ENCODE measurements at places on chromosomes 2 and 18. TPM values are rescaled to one million over a fixed set of nuclear protein-coding genes. Genes with fewer than 3 reads are reported as not detected.

Gene SLC5A7
- 0.05 TPM for total RNA-seq

DNA sequence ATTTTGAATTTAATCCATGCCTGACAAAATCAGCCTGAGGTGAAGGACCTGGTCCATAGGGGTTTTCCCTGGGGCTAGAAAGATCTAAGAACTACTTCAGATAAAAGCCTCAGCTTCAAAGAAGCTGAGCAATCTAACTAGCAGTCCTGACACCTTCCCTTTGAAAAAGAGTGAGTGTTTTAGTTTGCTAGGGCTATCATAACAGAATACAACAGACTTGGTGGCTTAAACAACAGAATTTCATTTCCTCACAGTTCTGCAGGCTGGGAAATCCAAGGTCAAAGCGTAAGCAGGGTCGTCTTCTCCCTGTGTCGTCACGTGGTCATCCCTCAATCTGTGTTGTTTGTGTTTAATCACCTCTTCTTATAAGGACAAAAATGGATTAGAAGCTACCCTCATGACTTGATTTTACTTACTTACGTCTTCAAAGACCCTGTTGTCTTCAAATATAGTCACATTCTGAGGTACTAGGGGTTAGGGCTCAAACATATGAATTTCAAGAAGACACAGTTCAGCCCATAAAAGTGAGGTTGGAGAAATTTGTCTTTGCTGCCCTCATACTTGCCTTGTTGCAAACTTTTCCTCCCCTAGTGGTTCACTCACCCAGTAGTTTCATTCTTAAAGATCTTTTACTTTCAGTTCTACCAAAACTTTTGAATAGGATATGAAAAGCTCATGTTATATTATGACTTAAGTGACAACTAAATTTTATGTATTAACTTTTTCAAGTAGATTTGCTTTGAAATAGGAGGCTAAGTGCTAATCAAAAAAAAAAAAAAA is 673.8 kb downstream of the ARHGAP15 start:
- no peaks in the 10 kb centered on the region for H3K27me3 ChIP-seq
- no peak overlapping the region for H3K27ac ChIP-seq
- DNase-seq: no peak
- no peaks in the 10 kb centered on the region for H3K4me1 ChIP-seq
- H3K4me3 ChIP-seq: no peak overlapping the region
- no peaks in the 10 kb centered on the region for H3K36me3 ChIP-seq

- no peaks in the 10 kb centered on the region for H3K36me3 ChIP-seq
- no peaks in the 10 kb centered on the region for H3K4me1 ChIP-seq
- H3K27ac ChIP-seq: no peak overlapping the region
- no peaks in the 10 kb centered on the region for H3K27me3 ChIP-seq
- DNase-seq: no peak
Measured at GRCh38 chr2:239814116-239814860, 210.9 kb downstream of the NDUFA10 start.

DNA sequence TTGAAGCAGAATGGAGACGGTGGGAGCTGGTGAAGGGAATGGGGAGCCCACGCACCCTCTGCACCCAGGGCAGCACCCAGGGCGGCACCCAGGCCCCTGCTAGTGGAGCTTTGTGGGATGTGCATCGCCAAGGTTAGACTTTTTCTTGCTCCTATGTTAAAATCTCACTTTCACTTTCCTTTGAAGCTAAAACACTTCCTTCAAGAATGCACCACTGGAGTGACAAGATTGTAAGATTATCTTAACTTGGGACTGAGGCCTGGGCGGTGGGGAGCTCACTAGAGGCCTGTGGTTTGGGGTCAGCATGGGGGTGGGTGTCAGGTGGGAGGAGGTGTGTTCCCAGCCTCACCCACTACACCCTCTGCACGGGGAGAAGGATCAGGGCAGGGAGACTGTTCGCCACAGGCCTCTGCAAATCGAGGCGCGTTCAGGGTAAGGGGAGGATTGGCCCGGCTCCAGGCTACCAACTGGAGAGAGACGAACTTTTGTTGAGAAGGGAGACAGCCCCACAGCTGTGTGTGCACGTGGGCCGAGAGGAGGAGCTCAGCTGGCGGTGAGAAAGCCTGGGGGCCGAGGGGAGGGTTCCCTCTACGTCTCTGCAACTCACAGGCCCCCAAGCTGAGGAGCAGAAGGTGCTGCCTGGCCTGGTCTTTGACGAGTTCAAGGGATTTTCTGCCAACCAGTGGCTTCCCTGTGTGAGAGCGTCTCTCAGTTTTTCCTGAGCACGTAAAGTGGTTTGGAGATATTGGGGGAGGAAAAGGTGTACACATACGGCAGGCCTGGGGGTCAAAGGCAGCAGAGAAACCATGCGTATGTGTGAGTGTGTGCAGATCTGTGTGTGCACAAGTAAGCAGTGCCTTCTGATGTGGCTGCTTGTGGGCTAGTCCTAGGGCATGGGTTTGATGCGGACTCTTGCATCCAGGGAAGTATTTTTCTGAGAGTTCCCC is 147.7 kb downstream of the KLHL29 start:
- no peaks in the 10 kb centered on the region for H3K36me3 ChIP-seq
- no peak overlapping the region for H3K27ac ChIP-seq
- H3K27me3 ChIP-seq: peaks cover 7% of the 10 kb centered on the region
- no peaks in the 10 kb centered on the region for H3K4me1 ChIP-seq
- no peak for DNase-seq

DNA sequence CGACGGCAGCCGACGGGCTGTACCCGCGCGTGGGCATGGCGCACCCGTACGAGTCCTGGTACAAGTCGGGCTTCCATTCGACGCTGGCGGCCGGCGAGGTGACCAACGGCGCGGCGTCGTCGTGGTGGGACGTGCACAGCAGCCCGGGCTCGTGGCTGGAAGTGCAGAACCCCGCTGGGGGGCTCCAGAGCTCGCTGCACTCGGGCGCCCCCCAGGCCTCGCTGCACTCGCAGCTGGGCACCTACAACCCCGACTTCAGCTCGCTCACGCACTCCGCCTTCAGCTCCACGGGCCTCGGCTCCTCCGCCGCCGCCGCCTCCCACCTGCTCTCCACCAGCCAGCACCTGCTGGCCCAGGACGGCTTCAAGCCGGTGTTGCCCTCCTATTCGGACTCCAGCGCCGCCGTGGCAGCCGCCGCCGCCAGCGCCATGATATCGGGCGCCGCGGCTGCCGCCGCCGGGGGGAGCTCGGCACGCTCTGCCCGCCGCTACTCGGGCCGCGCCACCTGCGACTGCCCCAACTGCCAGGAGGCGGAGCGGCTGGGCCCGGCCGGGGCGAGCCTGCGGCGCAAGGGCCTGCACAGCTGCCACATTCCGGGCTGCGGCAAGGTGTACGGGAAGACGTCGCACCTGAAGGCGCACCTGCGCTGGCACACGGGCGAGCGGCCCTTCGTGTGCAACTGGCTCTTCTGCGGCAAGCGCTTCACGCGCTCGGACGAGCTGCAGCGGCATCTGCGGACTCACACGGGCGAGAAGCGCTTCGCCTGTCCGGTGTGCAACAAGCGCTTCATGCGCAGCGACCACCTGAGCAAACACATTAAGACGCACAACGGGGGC is 2.0 kb downstream of the SP9 start:
- peaks cover 10% of the 10 kb centered on the region for H3K4me1 ChIP-seq
- H3K27ac ChIP-seq: no peak overlapping the region
- H3K36me3 ChIP-seq: no peaks in the 10 kb centered on the region

GRCh38 chr2:2638547-2639220 is 307.6 kb upstream of the MYT1L start:
- no peaks in the 10 kb centered on the region for H3K36me3 ChIP-seq
- no peak overlapping the region for H3K4me3 ChIP-seq
- no peak overlapping the region for H3K27ac ChIP-seq
- no peaks in the 10 kb centered on the region for H3K27me3 ChIP-seq
- DNase-seq: no peak

All from astrocyte (in vitro differentiated cells and primary cell).